ENCODE measurements at places on chromosomes 6 and 20.

DNA sequence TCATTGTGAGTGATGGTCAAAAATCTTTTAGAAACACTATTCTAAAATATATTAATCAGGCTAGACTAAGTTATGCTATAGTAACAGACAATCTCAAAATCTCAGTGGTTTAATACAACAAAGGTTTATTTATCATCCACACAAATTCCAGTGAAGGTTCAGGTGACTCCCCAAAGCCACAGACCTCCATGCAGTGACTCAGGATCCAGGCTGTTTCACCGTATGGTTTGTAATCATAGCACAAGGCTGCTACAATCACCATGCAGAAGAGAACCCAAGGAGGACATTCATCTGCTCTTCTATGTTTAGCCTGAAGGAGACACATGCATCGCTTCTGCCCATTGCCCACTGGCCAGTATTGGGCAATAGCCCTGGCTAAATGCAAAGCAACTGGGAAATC lies 46.2 kb downstream of the BFSP1 start:
- DNase-seq: no peak

GRCh38 chr20:46277602-46278001 lies 30.7 kb downstream of the CDH22 start:
- DNase-seq: no peak

DNA sequence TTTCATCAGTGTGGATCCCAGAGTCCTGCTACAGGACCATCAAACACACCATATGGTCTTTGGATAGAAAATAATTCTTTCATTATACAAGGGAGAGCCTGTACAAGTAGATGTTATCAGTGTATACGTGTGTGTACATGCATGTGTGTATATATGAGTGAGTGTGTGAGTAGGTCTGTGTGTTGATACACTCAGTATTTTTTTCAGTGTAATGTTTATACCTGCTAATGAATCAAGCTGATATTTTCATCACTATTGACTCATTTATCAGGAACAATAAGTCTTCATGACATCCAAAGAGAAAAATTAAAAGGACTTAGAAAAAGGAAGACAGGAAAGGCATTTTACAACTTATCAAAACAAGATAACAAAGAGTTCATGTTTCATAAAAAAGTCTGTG lies 66.5 kb downstream of the EPM2A start:
- no peak for DNase-seq

- no peak for DNase-seq
Measured at GRCh38 chr6:90175627-90176538, 120.8 kb downstream of the BACH2 start.

- DNase-seq: peak; percentile 55
Measured at GRCh38 chr20:20864351-20865096, 152.1 kb upstream of the RALGAPA2 start.

- DNase-seq: no peak
Measured at GRCh38 chr6:166087246-166087645, 80.4 kb downstream of the TBXT start.

DNA sequence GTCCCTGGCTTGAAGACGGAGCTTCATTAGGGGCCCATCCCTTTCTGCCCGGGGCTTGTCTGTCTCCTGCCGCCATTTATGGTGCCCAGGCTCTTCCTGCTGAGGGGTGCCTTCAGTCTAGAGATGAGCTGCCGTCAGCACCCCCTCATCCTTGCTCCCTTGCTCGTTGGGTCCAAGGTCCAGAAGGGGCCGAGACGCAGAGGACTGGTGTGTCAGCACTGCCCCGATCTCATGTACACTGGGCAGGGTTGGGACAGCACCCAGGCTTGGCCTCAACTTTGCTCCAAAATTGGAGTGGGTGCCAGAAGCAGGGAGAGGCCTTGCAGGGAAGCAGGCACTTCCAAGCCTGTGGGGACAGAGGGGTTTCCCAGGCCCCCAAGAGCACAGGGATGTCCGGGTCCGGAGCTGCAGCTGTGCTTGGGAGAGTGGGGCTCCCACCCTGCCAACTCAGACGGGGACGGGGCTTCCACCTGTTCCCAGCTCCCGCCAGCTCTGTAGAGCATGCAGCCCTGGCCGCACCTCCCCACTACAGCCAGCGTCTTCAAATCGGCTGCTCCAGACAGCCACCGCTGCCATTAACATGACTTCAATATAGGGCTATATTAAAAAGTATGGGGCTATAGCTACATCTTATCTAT lies 488.8 kb downstream of the TENT5A start:
- no peak for DNase-seq

- no peak for DNase-seq
Measured at GRCh38 chr20:12072221-12072953, 154.7 kb downstream of the BTBD3 start.

- DNase-seq: peak; percentile 10
Measured at GRCh38 chr6:161169696-161170095, 104.2 kb downstream of the AGPAT4 start.

GRCh38 chr6:34416877-34417371 lies 8.9 kb downstream of the RPS10 start:
- DNase-seq: no peak

DNA sequence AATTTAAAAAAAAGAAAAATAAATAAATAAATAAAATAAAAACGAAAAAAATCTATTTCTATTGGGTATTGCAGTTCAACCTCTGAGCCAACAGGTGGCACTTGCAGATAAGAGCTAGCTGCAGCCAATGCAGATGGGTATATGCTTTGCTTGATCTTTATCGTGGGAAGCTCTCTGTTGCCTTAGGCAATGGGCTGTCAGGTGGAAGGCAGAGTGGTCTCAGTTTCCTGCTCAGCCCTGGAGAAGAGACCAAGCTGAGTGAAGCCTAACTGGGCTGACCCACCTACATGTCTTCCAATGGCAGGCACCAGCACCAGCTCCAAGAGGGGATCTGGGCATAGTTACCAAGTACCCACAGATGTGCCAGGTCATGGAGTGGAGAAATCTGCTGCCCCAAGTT lies 95.0 kb downstream of the AK9 start:
- DNase-seq: peak; percentile 36

GRCh38 chr6:161368514-161368913 lies 94.7 kb upstream of the AGPAT4 start:
- no peak for DNase-seq

- no peak for DNase-seq
Measured at GRCh38 chr6:38617856-38618255, 21.9 kb downstream of the BTBD9 start.

DNA sequence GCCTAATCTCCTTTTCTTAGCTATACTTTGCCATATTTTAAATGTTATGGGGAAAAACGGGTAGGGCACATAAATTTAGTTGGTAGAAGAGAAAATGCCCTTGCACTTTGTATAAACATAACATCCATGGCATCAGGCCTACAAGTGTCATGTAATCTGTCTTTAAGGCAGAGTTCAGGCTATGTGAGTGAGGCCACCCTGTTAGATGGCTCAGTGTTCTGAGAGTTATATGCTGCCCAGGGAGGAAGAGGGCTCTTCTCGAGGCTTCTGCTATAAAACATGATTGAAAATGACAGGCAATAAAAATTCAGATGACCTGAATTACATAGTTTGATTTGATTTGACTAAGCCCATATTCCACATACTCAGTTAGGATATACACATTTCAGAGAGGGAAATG lies 553.6 kb upstream of the MAP3K7 start:
- DNase-seq: no peak

DNA sequence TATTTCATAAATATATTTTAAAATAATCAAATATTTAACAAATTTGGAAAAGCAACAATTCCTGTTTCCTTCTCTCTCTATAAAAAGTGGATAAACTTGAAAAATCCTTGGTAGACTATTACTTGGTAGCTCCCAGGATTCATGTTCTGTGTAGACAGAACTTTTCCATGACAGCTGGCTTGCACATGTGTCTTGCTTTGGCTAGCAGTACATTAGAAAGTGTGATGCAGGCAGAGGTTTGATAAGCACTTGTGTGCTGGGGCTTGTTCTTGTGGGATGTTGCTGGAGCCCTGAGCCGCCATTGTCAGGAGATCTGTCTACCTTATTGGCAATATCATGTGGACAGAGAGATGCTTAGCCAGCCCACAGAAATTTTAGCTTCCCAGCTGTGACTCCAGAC lies 327.2 kb downstream of the CDKAL1 start:
- DNase-seq: peak; percentile 35

DNA sequence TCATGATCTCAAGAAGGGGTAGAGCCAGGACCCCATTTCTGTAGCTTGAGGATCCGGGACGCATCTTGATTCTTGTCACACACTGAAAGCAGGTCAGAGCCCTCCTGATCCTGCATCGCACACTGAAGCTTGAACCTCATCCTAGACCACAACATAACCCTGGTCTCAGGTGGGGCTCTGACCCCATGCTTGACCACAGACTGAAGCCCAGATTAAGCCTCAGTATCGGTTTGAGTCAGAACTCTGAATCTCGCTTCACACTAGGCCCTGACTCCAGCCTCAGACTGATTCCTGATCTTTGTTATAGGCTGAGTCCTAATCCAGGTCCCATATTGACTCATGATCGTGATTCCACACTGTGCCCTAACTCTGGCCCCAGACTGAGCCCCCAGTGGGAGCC lies 8.5 kb upstream of the RSPO4 start:
- DNase-seq: no peak

- DNase-seq: no peak
Measured at GRCh38 chr20:11117808-11118528, 444.2 kb upstream of the JAG1 start.

DNA sequence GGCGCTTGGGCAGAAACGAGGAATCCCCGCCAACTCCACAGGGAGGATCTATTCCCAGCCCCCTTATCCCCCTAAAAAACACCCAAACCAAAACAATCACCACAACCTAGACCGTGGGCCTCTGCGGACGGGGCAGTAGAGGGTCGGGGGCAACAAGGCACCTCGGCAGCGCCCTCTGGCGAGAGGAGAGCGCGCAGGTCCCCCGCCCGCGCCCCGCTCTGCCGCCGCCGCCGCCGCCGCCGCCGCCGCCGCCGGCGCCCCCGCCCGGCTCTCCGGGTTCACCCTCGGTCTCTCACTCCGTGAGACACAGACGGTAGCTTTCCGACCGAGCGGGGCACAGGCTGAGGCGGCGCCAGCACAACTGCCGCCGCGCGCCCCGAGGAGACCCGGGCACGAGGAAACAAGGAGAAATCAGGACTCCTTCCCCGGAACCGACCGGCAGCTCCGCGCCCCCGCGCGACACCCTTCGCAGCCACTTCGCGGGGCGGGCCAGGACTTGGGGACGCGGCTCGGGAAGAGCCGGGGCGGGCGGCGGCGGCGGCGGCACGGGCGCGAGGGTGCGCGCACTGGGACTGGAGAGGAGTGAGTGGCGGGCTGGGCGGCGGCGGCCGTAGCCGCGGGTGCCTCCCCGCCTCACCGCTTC lies at the start of gene SLC35F1:
TSS of gene SLC35F1 (plus strand) at position 307 of the 643 bp plus-strand sequence.
- peak; percentile 73 for DNase-seq

DNA sequence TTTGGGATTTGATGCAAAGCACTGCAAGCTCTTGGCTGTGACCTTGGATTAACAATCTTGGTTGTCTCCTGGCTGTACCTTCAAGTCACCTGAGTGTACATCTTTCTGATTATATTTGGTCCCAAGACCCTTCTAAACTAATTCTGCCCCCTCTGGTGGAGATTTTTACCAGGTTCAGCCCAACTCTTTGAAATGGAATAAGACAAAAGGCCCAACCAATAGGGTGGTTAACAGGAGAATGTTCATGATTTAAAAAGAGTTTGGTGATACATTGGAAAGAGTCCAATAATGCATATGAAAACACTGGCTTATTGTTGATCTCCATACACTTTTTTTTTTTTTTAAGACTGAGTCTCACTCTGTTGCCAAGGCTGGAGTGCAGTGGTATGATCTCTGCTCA lies 77.5 kb upstream of the CD83 start:
- DNase-seq: no peak

DNA sequence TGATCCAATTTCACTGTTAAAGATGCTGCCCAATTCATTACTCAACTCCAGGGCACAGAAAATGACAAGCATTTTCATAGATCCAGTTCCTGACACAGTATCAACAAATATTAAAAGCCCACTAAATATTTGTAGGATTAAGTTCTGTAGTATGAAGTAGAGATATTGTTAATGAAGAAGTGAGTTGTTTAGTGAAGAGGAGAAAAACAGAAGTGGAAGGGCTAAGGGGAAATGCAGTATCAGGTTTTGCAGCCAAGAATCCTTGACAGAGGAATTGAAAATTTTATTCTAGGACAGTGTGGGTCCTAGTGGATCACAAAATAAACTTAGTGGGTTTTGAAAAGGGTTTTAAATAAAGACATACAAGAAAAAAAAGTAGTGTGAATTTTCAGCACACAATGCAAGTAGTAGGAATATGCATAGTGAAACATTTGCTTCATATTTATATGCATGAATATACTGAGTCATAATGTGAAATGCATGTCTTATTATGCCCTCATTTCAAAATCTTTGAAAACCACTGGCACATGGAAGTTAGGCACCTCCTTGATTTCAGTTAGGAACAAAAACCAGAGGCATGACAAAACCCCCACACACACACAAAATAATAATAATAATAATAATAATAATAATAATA lies 338.6 kb downstream of the KHDRBS2 start:
- DNase-seq: no peak

DNA sequence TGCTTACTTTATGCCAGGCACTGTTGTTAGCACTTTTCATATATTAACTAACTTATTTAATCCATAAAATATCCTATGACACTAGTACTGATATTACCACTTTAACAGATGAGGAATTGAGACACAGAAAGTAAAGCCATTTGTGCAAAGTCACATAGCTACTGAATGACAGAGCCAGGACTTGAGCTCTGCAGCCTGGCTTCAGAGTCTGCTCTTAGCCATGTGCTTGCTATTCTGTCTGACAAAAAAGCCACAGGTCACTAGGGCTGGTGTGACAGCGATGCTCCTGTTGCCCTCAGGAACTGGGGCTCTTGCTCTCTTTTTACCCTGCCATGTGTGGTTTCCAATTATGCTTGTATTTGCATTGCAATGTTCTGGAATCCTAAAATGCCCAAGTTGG lies 44.7 kb upstream of the RNF8 start:
- DNase-seq: no peak

GRCh38 chr6:130840050-130840449 lies 12.8 kb downstream of the SMLR1 start:
- DNase-seq: no peak

- peak; percentile 62 for DNase-seq
Measured at GRCh38 chr6:162921062-162921461, 193.3 kb downstream of the PACRG start.

- DNase-seq: no peak
Measured at GRCh38 chr6:64123761-64124633, 488.4 kb downstream of the PHF3 start.

GRCh38 chr6:107398001-107398400 lies 61.4 kb downstream of the PDSS2 start:
- DNase-seq: no peak

GRCh38 chr6:122719176-122719575 lies 60.3 kb upstream of the FABP7 start:
- no peak for DNase-seq
